Right lobe of liver (tissue), 6 donors: ENCODE measurements at places on chromosomes 2 and 18. TPM values are rescaled to one million over a fixed set of nuclear protein-coding genes. Genes with fewer than 3 reads are reported as not detected.

GATA6 gene
- total RNA-seq: 8.6 TPM

DNA sequence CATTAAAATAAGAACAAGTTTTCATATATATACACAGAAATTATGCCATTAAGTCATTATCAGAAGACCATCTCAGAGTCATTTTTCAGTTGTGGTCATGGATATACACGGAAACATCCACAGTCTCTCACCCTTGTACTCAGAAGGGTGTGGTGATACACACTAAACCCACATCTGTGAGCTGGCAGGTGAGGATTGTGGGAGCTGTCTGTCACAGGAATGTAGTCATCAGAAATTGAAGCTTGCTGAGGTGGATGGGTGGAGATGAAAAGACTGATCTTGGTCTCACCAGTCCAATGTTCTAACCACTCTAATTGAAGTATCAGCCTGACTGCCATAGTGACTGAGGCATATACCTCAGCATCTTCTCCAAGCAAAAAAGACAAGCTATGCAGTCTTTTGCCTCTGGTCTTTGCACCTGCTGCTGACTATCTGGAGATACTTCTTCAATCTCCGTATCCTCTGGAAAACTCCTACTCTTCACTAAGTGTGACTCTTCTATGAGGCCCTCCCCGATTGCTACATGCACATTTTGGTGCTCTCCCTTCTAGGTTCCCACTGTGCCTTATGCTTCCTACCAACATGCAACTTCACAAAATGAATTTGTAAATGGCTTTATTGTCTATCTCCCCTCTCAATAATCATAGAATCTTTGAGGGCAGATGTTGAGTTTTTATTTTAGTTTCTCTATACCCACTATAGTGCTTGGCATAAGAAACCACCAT, 232.8 kb downstream of the DYM start:
- H3K27ac ChIP-seq: no peak overlapping the region
- no peaks in the 10 kb centered on the region for H3K4me1 ChIP-seq
- no peak for DNase-seq

IL36A gene
- not detected for total RNA-seq

SSB gene
- 33.3 TPM for total RNA-seq

DNA sequence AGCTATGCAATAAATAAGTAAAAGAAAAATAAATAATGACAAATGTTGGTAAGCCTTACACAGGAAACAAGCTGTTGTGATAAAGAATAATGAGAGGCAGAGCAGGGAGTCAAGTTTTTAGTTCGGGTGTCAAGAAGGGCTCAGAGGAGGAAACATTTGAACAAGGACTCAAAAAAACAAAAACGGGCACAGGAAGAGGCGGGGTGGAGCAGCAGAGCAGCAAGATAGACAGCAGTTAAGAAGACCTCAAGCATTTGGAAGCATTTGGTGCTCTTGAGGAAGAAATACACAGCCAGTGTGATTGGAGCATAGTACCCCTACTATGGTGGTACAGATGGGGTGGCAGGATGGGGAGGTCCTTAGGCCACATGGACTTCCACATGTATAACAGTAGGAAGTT, 2.8 kb downstream of the TMEM169 start:
- no peaks in the 10 kb centered on the region for H3K27me3 ChIP-seq
- no peak overlapping the region for H3K4me3 ChIP-seq
- peaks cover 24% of the 10 kb centered on the region for H3K4me1 ChIP-seq
- DNase-seq: no peak
- no peaks in the 10 kb centered on the region for H3K36me3 ChIP-seq

GPR45 gene
- not detected for total RNA-seq
